Ovary (tissue), 10 donors: ENCODE measurements at places on chromosomes 3 and 15. TPM values are rescaled to one million over a fixed set of nuclear protein-coding genes. Genes with fewer than 3 reads are reported as not detected.
A peak's percentile ranks its signal among the peaks of the same experiment; 100 is the strongest.

GCNT3 gene
- total RNA-seq = 1.2 TPM

ATP2B2 gene
- 0.87 TPM for total RNA-seq

- H3K4me3 ChIP-seq = no peak overlapping the region
- no peaks in the 10 kb centered on the region for H3K27me3 ChIP-seq
- no peak overlapping the region for H3K27ac ChIP-seq
- DNase-seq = no peak
- no peaks in the 10 kb centered on the region for H3K36me3 ChIP-seq
Measured at GRCh38 chr3:183211352-183211751, 41.7 kb upstream of the B3GNT5 start.

MME gene
- total RNA-seq = 3.1 TPM

MKRN3 gene
- not detected for total RNA-seq

- H3K27me3 ChIP-seq = no peaks in the 10 kb centered on the region
- no peaks in the 10 kb centered on the region for H3K36me3 ChIP-seq
- H3K4me3 ChIP-seq = no peak overlapping the region
- DNase-seq = no peak
- H3K27ac ChIP-seq = no peak overlapping the region
Measured at GRCh38 chr15:30953731-30954378, 37.6 kb downstream of the MTMR10 start.

GXYLT2 gene
- 43.7 TPM for total RNA-seq

DNA sequence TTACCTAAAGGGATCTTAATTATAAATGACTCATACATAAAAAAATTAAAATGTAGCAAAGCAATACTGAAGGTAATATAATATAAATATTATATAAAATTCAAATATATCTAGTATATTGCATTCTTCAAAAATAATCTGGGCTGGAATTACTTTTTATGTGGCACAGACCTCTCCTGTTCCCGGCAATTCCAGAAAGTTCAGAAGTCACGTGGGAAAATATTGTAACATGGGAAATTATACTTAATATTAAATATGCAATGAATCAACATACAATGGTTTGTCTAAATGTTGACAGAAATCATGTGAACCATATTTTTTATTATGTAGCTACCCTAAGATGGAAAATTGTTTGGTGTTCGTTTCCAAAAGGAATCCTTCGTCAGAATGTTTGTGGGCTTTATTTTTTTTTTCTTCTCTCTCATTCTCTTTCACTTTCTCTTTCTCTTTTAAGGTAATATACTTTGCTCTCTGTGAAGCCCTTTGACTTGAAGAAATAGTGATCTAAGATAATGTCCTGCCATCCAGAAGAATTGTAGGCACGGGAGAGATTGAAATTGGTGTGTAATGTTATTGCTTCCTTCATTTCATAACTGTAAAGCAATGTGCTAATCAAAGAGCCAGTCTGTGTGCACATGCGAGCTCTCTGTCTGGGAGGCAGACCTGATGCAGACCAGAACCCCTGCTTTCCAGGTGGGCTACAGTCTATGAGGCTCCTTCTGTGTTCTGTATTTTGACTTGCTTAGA, 559.4 kb downstream of the NR2F2 start:
- no peaks in the 10 kb centered on the region for H3K4me1 ChIP-seq
- no peak for DNase-seq
- H3K27me3 ChIP-seq = no peaks in the 10 kb centered on the region
- H3K36me3 ChIP-seq = no peaks in the 10 kb centered on the region
- peak overlapping the region; percentile 32 for H3K4me3 ChIP-seq
